Activated T-helper 1 cell treated with anti-CD3 and anti-CD28 coated beads, Interleukin-12 subunit alpha, Interleukin-12 subunit beta, Interleukin-2, Interleukin-4 antibody, amounts not matched to agents 30 ng/mL and 10 ng/mL and 1 ng/mL, durations not matched to agents 14 hours and 24 hours and 36 hours (primary cell): ENCODE measurements at places on chromosomes 4 and X.

DNA sequence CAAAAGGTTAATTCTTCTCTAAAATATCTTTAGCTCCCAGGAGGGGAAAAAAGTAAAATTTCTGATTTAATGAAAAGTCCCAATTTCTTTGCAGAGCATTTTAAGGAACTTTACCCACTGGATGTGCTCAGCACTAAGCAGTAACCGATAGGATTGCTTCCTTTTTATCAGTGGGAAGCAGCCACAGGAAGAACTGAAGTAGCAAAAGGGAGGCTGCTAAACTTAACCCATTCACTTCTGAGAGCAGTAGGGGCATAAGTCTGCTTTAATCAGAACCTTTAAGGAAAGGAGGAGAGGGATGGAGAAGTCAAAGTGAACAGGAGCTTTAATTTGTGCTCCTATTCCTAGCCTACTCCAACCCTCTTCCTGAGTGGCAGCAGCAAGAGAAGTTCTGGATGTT is at the start of gene F8:
F8 (minus strand) TSS at position 139 of the 400 bp plus-strand sequence. CDS start 171 bp downstream, outside the sequence.
- DNase-seq = no peak
- no peak within 1 kb of the TSS for H3K4me3 ChIP-seq
- no peaks in the 10 kb centered on the region for H3K36me3 ChIP-seq
- H3K27me3 ChIP-seq = peaks cover 17% of the 10 kb centered on the region
- H3K4me1 ChIP-seq = no peaks in the 10 kb centered on the region
- no peak within 1 kb of the TSS for H3K27ac ChIP-seq

GRCh38 chr4:107215222-107215621 is 179.1 kb upstream of the DKK2 start:
- no peaks in the 10 kb centered on the region for H3K4me1 ChIP-seq
- no peaks in the 10 kb centered on the region for H3K36me3 ChIP-seq
- no peak overlapping the region for H3K4me3 ChIP-seq
- H3K27me3 ChIP-seq = no peaks in the 10 kb centered on the region
- no peak overlapping the region for H3K27ac ChIP-seq
- DNase-seq = no peak

DNA sequence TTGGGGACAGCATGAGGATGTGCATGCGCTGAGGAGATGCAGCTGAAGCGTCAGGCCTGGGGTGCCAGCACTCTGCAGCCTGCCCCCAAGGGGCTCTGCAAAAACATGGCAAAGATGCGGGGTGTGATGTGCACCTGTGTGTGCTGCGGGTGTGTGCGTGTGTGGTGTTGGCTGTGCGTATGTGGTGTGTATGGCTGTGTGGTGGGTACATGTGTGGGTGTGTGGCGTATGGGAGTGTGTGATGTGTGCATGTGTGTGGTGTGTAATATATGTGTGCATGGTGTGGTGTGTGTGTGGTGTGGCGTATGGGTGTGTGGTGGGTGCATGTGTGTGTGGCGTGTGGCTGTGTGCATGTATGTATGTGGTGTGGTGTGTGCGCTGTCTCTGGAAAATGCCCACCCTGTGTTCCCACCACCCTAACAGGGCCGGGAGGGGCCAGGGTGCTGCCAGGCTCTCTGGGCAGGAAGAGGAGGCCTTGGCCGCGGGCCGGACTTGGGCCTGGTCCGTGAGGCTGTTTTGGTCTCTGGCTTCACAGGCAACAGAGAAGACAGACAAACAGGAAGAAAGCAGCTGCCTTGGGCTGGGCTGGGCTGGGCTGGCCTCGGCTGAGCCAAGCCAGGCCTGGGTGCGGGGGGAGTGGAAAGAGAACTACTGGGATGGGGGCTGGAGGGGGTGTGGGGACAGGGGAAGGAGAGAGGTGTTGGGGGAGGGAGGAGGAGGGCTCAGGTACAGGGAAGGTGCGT is 1.1 kb upstream of the AVPR2 start:
- H3K4me1 ChIP-seq = peaks cover 29% of the 10 kb centered on the region
- DNase-seq = no peak
- H3K36me3 ChIP-seq = peaks cover under 1% of the 10 kb centered on the region
- no peaks in the 10 kb centered on the region for H3K27me3 ChIP-seq
- peak overlapping the region; percentile 39 for H3K4me3 ChIP-seq

DNA sequence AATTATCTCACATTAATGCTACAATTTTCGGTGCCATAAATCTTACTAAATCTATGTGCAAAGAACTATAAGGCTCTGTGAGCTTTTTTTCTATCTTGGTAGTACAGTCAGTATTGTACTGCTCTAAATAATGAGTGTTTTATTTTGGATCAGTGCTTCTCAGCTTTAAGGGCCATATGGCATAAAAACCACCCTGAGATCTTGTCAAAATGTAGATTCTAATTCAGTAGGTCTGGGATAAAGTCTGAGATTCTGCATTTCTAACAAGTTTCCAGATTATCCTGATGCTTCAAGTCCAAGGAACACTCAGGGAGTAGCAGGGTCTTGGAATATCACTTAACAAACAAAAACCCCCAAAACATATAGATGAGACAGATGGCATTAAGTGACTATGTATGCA is 486.5 kb downstream of the GRXCR1 start:
- no peaks in the 10 kb centered on the region for H3K4me1 ChIP-seq
- DNase-seq = no peak
- no peaks in the 10 kb centered on the region for H3K36me3 ChIP-seq
- no peaks in the 10 kb centered on the region for H3K27me3 ChIP-seq
- H3K4me3 ChIP-seq = no peak overlapping the region

DNA sequence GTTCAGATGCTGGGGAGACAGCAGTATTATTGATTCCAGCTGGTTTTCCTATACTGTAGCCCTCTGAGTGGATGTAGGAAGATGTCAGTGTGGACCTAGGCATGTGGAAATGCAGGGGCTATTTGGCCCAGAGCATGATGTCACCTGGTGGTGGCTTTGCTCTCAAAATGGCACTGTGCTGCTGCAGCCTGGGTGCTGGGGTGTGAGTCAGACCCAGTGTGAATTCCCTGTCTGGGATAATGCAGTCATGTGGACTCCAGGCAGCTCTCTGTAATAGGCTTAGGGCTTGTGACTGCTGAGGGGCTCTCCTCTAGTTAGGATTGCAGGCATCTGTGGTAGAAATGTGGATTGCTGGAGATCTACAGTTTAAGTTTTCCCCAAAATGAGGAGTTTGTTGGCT is 70.7 kb downstream of the DCAF8L2 start:
- H3K27ac ChIP-seq = no peak overlapping the region
- no peaks in the 10 kb centered on the region for H3K36me3 ChIP-seq
- no peak for DNase-seq
- no peaks in the 10 kb centered on the region for H3K4me1 ChIP-seq
- no peaks in the 10 kb centered on the region for H3K27me3 ChIP-seq

GRCh38 chr4:69713593-69713992 is 46.8 kb downstream of the SULT1B1 start:
- H3K27ac ChIP-seq = no peak overlapping the region
- H3K4me3 ChIP-seq = no peak overlapping the region
- H3K27me3 ChIP-seq = peaks cover 1% of the 10 kb centered on the region
- H3K36me3 ChIP-seq = no peaks in the 10 kb centered on the region

- H3K4me3 ChIP-seq = peak overlapping the region; percentile 43
- peaks cover 59% of the 10 kb centered on the region for H3K4me1 ChIP-seq
- DNase-seq = no peak
These were observed 54.4 kb downstream of the VGLL1 start for GRCh38 chrX:136586386-136586785.

DNA sequence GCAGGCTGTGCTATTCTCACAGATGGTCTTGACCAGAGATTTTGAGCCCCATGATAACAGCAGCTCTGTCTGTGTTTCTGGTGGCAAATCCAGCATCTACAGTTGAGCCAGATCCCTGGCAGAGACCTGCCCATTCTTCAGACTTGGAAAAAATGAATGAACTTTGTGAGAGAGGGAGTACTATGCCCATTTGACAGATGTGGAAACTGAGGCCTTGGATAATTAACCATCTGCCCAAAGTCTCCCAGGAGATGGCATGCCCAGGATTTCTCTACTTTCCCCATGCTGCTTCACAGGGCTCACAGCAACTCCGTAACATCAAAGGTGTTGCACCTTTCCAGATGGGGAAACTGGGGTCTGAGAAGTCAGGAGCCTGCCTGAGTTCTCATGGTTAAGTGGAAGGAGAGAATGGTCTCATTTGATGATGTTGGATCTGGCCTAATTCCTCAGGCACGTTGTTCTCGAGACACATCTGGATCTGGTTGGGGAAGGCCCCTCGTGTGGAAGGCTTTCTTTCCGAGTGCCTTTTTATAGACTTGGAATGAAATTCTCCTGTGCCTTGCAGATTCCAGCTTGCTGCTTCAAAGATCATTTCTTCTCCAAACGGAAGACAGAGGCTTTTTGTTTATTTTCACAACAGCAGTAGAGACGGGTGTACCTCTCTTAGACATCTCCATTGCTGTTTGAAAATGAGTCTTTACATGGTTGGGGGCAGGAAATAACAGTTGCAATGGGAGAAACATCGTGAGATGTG is 73.3 kb upstream of the STX18 start:
- no peak overlapping the region for H3K27ac ChIP-seq
- H3K4me1 ChIP-seq = no peaks in the 10 kb centered on the region
- H3K36me3 ChIP-seq = no peaks in the 10 kb centered on the region

GRCh38 chr4:8897251-8898167 is 25.9 kb upstream of the HMX1 start:
- H3K4me1 ChIP-seq = no peaks in the 10 kb centered on the region
- peaks cover 11% of the 10 kb centered on the region for H3K27me3 ChIP-seq
- H3K4me3 ChIP-seq = no peak overlapping the region
- no peak overlapping the region for H3K27ac ChIP-seq

DNA sequence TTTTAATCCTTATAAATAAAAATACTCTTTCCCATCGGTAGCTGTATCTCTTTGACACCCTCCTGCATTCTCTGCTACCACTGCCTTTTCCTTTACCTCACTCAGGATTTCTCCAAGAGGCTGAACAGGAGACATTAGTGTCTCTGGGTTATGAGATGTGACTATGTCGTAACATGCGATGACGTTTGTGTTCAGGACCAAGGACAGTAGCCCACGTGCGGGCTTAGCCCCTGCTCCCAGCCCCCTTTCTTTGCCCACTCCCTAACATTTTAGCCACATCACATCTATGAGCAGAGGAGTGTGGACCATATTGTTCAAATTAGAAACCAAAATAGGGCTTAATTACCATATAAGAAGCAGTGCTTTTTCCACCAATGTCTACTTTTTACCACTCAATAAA is 369.3 kb downstream of the FBXW7 start:
- H3K27me3 ChIP-seq = peaks cover 1% of the 10 kb centered on the region
- H3K36me3 ChIP-seq = no peaks in the 10 kb centered on the region
- no peak overlapping the region for H3K4me3 ChIP-seq
- H3K4me1 ChIP-seq = no peaks in the 10 kb centered on the region
- no peak overlapping the region for H3K27ac ChIP-seq

GRCh38 chrX:47613082-47613481 is 6.6 kb downstream of the SYN1 start:
- H3K27me3 ChIP-seq = peaks cover 24% of the 10 kb centered on the region
- no peak overlapping the region for H3K4me3 ChIP-seq
- no peak overlapping the region for H3K27ac ChIP-seq
- H3K4me1 ChIP-seq = no peaks in the 10 kb centered on the region

DNA sequence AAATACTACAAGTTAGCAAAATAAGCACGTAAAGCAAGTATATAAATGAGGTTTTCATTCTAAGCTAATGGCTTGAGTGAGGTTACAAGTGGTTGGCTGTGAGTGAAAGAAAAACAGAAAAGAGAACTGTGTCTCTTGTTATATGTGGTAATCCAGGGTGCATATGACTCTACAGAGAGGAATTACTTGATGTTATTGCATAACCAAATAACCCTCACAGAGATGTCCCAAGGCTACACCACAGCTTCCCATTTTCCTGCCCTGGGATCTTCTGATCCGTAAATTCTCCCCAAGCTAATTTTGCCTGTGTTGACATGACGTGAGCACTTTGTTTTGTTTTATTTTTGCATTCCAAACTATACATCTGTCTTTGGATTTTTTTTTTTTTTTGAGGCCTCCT is 470.0 kb upstream of the INTU start:
- H3K36me3 ChIP-seq = no peaks in the 10 kb centered on the region
- no peak for DNase-seq
- H3K4me3 ChIP-seq = no peak overlapping the region
- no peaks in the 10 kb centered on the region for H3K27me3 ChIP-seq
- no peaks in the 10 kb centered on the region for H3K4me1 ChIP-seq
- H3K27ac ChIP-seq = no peak overlapping the region

DNA sequence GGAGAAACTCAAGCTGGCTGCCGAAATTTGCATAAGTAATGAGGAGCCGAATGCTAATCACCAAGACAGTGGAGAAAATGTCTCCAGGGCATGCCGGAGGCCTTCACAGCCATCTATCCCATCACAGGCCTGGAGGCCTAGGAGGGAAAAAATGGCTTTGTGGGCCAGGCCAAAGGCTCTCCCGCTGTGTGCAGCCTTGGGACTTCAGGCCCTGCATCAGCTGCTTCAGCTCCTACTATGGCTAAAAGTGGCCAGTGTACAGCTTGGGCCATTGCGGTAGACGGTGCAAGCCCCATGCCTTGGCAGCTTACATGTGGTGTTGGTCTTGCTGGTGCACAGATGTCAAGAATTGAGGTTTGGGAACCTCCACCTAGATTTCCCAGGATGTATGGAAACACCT is 162.6 kb upstream of the FAM47A start:
- H3K27ac ChIP-seq = no peak overlapping the region
- H3K4me1 ChIP-seq = no peaks in the 10 kb centered on the region
- DNase-seq = no peak

DNA sequence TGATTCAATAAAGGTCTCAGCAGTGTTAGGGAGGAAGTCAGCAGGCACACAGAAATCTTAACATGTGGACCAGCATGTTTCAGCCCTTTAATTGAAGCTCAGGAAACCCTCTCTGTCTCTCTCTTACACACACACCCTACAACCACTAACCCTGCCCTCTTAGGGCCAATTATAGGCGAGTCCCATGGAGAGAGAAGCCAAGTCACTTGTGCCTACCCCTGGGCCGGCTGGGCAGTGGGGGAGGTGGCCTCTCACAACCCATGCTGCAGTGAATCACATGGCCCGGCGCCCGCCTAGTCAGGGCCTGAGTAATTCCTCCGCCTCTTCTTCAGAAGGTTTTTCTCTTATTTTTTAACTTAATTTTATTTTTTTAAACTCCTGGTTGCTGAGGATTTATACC is 3.7 kb downstream of the FGD1 start:
- H3K27ac ChIP-seq = no peak overlapping the region
- DNase-seq = no peak
- H3K27me3 ChIP-seq = peaks cover 17% of the 10 kb centered on the region
- no peaks in the 10 kb centered on the region for H3K4me1 ChIP-seq

DNA sequence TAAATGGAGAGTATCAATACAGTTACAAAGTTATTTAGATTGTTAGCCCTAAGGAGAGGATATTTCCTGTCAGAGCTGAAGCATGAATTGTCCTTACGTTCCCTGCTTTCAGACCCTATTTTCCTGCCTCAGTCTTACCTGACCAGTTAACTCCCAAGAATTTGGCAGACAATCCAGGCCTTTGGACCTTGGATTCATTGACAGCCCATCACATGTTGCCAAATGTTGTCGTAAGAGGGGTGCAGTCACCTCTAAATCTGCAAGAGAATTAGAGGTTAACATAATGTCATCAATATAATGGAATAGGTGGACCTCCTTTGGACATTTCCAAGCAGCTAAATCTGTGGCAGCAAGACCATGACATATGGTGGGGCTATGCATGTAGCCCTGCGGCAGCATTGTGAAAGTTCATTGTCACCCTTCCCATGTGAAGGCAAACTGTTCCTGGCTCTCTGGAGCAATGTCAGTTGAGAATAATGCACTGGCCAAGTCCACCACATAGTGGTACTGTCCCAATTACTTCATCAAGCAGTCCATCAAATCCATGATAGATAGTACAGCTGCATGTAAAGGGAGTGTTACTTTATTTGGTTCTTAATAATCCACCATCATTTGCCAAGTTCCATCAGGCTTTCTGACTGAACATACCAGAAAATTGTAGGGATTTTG is 1137.0 kb upstream of the POU3F4 start:
- H3K36me3 ChIP-seq = no peaks in the 10 kb centered on the region
- DNase-seq = no peak
- no peak overlapping the region for H3K4me3 ChIP-seq
- no peaks in the 10 kb centered on the region for H3K4me1 ChIP-seq
- no peaks in the 10 kb centered on the region for H3K27me3 ChIP-seq
